Left hindlimb (tissue), 1 donor: ENCODE measurements at places on chromosomes 3 and 15.

DNA sequence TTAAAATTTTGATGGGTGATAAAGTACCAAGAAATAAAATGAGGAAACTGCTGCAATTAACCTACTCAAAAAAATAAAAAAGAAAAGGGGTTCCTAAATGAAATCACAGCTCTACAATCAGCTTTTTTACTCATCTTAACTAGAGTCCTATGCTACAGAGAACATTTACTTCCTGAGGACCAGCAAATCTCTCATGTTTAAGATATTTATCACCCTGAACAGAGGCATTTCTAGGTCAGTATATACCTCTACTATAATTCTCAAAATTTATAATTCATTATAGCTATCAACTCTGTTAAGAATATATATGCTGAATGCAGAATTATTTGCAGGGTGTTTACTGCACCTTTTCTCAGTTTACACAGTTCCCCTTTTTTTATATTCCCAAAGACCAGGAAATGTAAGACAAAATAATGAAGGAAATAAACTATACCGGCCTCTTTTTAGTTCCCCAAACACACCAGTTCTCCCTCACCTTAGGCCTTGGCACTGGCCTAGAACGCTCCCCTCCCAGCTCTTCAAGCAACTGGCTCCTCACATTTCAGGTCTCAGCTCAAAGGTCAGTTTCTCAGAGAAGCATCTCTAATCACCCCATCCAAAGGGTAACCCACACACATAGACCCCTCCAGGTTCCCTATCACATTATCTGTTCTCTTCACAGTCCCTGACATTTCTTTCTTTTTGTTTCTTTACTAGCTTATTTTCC is 71.1 kb downstream of the LRRFIP2 start:
- DNase-seq: no peak

DNA sequence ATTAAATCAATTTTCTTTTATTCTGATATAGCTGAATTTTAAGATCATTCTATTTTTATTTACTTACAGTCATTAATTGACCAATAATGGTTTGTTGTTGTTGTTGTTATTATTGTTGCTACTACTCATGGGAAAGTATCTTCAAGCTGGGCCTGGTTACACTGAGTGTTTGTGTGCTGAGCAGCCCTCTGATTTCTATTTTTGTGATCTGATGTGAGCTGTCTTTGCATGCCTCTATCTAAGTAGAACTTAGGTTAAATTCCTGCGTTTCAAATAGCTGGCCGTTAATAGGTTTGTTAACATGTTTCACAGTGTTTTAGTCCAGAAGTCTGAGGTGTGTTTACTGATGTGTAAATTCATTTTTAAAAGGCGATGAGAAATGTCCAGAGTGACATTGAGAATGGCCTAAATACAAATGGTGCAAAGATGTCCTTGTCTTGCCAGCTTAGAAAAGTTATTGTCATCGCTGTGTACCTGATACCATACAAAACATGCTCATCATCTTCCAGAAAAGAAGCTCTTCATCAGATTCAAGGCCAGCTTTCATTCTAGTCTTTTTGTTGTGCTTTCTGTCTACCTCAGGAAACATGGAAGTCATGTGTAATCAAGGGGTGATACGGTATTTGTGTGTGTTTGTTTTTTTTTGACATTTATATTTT is 15.8 kb downstream of the ARIH2 start:
- DNase-seq: no peak

GRCh38 chr3:76888856-76889255 is 151.0 kb upstream of the ROBO2 start:
- no peak for DNase-seq

DNA sequence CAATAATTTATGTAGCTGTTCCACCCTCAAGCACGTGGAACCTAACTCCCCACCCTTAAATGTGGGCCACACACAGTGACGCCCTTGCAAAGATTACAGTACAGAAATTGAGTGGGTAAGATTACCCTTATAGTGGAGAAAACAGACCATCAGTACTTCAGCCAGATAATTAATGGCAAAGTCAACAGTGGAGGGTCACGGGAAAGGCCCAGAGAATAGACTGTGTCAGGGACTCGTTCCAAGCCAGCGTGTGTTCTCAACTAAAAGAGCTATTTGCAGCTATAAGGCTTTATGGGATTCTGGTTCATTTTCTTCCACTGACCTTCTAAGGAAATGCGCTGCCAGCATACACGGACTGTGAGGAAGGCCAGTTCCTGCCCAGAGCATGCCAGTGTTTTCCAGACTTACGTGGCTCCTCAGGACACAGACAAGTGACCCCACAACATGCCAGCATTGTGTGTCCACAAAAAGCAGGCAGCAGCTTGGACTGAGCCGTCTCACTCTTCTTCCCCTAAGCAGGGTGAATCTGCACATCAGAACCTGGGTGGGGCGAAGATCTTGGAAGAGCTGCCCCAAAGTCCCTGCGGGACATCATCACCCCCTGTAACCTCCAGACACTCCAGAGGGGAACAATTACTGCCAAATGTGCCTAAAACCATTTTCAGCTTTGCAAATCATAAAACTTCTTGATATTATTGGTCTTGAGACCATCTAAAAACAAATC is 428.5 kb downstream of the OCA2 start:
- no peak for DNase-seq

GRCh38 chr3:120410541-120410940 is 40.3 kb downstream of the FSTL1 start:
- no peak for DNase-seq

DNA sequence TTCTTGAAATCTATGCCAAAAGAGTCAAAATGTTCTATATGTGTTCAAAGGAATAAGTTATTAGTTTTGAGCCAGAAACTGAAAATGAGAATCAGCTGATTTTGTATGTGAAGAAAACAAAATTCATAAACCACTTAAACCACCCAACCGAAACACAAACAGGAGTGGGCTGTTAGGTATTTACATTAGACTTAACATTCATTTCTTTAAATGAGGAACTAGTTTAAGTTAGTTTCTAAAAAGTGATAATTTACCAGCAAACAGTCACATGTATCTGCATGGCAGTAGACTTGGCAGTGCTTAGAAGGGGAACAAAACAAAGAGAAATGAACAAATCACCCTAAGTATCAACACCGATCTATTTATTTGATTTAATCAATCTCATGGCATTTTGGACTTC is 128.0 kb downstream of the GMNC start:
- no peak for DNase-seq
